ENCODE measurements at places on chromosomes 11 and 22. TPM values are rescaled to one million over a fixed set of nuclear protein-coding genes. Genes with fewer than 3 reads are reported as not detected.

- no peak for DNase-seq
These were observed 412.4 kb upstream of the CADM1 start for GRCh38 chr11:115916608-115917007.

The TUBA8 gene
- 2.2 TPM for total RNA-seq

- peak; percentile 26 for DNase-seq
These were observed at the start of gene LDLRAD3 for GRCh38 chr11:35943713-35944502. Gene LDLRAD3, plus strand, starts transcription at chr11:35944062. Its CDS starts 37 bp downstream, at chr11:35944099.

The FAM227A gene
- not detected for total RNA-seq

DNA sequence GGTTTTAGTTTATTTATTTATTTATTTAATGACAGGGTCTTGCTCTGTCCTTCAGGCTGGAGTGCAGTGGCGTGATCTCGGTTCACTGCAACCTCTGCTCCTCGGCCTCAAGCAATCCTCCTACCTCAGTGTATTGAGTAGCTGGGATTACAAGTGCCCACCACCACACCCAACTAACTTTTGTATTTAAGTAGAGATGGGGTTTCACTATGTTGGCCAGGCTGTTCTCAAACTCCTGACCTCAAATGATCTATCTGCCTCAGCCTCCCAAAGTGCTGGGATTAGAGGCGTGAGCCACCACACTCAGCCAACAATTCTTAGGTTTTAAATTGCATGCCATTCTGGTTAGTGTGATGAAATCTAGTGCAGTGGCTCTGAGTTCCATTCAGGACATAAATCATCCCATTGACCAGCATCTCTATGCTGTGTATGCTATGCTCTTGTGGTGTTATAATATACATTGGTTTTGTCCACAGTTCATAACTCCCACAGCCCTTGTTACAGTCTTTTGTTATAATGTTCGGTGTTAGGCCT is 28.5 kb downstream of the ZNF280B start:
- no peak for DNase-seq

The OTOG gene
- total RNA-seq = not detected

DNA sequence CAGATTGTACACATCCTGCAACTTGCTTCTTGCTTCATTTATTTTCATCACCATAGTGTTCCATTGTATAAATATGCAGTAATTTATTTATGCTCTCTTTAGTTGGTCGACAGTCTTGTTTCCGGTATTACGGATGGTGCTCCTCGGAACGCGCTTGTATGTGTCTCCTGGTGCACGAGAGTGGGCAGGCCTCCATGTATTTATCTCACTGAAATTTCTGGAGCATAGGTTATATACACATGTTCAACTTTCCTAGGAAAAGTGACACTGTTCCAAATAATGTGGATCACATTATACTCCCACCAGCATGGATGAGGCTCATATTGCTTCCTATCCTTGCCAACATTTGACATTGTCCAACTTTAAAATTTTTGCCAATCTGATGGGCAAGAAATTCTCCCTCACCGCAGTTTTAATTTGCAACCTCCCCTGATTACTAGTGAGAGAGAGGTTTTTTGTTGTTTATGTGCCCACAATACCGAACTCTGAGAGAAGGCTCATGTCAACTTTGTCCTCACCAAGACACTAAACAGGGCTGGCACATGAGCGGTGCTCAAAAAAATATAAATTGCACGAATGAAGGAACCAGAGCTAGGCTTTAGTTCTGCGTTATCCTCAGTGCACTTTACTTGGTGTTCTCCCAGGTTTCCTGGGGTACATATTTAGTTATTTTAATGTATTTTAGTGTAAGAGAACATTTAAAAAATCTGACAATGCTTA is 3.8 kb downstream of the CSNK2A3 start:
- DNase-seq = no peak

DNA sequence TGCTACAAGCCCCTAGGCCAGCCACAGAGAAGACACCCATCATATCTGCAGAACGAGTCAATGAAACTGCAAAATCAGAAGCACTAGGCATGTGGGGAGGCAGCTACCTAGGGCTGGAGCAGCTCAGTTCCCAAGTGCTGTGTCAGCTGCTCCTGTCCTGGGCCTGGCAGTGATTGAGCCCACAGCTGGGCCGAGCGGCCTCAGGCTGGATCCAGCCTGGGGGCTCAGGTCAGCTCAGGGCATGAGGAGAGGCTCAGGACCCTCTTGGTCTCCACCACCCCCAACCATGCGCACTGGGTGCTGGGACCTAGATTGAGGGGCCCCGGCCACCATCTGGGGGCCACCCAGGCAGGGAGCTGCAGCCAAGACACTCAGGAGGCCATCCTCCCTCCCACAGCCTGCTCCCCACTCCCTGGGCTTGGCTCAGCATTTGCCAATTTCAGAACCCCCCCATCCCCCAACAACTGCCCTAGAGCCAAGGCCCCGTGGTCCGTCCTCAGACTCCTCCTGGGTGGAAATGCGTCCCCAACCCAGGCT is 2.4 kb upstream of the TNNT3 start:
- DNase-seq = no peak

DNA sequence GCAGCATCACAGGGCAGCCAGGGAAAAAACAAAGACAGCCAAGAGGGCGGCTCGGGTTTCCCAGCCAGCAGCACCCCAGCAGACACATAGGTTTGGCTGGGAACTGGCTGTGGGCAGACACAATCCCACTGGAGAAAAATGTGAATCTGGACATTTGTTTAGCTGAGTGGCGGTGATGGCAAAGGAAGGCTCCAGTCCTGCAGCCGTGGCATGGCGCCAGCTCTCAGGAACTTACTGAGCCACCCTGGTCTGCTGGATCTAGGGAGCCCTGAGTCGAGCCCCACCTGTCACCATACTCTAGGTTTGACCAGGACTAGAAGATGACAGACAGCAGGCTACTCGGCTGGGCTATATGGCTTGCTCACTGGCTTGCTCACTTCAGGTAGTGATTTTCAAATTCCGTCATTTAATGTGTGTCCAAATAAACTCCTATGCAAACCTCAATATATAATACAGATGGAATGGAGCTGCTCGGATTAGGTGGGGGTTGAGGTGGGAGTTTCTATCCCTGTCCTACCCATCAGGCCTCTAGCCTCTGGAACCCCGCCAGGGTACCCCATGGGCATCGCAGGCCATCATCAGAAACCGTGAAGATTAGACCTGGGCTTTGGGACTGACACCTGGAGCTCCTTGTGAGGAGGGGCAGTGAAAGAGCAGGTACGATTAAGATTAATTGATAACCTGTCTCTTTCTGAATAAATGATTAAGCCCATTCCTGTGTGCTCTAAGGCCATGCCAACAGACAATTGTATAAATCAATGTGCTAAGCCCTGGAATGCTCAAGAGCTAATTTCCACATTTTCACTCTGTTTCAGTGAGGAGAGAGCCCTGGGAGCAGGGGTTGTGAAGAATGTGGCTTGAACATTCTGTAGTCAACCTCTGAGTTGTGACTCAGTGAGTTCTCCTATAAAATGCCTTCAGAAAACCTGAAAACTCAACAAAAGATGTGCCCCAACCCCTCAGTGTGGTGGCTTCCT is 42.5 kb downstream of the GALNT18 start:
- DNase-seq = no peak

DNA sequence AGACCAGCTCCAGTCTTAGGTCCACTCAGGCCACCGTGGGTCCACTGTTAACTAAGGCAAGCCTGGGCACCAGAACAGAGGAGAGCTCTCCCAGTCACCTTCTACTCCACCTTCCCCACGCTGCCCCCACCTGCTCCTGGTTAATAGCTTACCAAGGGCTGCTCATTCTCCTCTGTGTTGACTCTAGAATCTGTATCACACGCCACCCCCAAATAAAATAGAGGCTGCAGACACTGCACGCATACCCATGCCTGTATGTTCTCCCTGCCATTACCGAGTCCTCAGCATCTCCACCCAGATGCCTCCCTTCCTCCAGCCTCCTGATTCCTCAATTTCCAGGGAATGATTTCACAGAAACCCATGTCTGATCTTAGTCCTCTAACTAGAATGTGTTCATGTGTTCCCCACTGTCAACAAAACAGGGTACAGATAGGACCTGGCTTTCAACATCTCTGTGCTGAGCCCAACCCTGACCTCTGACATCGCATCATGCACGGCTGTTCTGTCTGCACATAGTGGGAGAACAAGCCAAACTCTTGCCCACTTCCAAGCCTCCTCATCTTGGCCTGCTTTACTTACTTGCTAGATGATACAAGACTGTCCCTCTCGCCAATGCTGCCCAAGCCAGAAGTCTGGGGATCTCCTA is 49.8 kb downstream of the SMCO4 start:
- no peak for DNase-seq

- DNase-seq = no peak
These were observed 3.7 kb downstream of the SMIM35 start for GRCh38 chr11:118082880-118083552.

The RNF214 gene
- total RNA-seq = 23.8 TPM

DNA sequence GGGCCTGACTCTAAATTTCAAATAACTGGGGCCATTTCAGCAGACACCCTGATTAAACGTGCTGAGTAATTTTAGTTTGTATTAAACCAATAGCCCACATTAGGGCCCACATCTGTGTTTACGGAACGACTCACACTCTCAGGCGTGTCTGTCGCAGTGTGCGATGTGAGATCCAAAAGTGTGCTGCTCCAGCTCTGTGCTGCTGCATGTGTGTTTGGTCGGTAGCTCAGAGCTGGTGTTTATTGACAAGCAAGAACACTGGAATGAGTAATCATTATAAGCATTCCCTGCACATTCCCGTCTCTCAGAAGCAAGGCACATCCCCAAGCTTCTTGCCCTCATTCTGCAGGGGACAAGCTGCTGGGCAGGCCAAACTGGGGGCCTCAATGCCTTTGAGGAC is 7.8 kb downstream of the OPCML start:
- DNase-seq = no peak

DNA sequence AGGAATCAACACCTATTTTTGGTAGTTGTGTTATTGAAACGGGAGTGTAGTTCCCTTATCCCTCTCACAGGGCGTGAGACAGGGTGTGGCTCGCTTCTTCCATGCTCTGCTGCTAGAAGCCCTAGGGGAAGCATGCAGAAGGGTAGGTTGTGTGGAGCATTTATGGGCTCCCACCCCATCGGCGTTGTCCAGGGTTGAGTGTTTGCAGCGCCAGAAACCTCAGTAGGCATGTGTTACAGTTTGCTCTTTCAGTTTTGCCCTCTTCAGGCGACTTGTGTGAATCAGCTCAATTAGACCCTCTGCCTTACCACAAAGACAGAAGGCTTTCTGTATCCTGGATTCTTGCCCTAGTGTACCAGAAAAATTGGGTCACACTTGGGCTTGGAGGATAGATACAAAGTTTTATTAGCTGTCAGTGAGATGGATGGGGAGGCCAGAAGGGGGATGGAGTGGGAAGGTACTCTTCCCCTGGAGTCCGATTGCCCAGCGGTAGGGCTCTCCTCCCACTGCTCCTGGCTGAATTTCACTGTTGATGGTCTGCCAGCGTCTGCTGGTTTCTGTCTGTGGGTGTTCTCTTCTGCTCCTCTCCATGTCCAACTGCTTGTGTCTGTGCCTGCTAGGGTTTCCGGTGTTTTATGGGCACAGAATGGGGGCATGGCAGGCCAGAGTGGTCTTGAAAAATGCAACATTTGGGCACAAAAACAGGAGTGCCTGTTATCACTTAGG is 358.3 kb upstream of the CTSC start:
- DNase-seq = no peak

- DNase-seq = no peak
These were observed 44.0 kb downstream of the GRAMD1B start for GRCh38 chr11:123473941-123474677.

GRCh38 chr22:20116376-20116950 is 559 bp downstream of the RANBP1 start:
- no peak for DNase-seq

- no peak for DNase-seq
These were observed 15.7 kb upstream of the NXPE4 start for GRCh38 chr11:114610984-114611944.

The FIBIN gene
- not detected for total RNA-seq

DNA sequence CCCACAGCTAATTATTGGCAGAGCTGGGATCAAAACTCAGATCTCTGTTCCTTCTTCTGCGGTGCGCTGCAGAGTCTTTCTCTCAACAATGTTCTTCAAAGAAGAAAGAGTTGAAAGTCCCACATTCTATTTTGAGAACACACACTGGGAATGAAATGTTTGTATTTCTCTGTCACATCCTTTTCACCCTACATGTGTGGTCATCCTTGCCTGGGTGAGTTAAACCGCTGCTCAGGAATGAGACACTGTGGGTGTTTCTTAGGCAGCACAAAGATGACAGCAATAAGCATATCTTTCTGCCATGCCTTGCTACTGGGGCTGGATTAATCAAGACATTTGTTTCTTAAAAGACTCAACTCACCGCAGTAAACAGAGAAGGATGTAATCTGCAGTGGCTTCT is 222.6 kb downstream of the LARGE1 start:
- no peak for DNase-seq

- DNase-seq = no peak
These were observed 128.9 kb downstream of the CCDC34 start for GRCh38 chr11:27234043-27234668.

The OVOL1 gene
- total RNA-seq = not detected

The AMOTL1 gene
- 4.0 TPM for total RNA-seq

DNA sequence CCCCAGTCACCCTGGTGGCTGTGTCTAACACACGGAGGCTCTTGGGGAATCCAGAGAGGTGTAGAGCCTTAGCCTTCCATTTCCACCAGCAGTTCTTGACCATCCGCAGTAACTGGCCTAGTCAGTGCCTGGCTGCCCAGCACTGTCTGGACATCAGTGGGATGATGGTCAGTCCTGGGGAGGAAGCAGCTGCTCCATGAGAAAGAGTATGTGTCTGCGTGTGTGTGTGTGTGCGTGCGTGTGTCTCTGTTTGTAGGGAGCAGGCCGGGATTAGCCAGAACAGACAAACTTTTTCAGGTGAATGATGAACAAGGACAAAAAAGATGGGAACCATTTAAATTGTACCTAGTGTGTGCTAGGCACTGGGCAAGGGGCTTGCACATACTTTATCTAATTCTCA is 109.3 kb upstream of the SYT13 start:
- DNase-seq = no peak

The RIC8A gene
- total RNA-seq = 124 TPM

- no peak for DNase-seq
These were observed 3.7 kb upstream of the MS4A10 start for GRCh38 chr11:60781286-60781980.

GRCh38 chr11:90344546-90344945 is 121.7 kb upstream of the CHORDC1 start:
- DNase-seq = no peak

DNA sequence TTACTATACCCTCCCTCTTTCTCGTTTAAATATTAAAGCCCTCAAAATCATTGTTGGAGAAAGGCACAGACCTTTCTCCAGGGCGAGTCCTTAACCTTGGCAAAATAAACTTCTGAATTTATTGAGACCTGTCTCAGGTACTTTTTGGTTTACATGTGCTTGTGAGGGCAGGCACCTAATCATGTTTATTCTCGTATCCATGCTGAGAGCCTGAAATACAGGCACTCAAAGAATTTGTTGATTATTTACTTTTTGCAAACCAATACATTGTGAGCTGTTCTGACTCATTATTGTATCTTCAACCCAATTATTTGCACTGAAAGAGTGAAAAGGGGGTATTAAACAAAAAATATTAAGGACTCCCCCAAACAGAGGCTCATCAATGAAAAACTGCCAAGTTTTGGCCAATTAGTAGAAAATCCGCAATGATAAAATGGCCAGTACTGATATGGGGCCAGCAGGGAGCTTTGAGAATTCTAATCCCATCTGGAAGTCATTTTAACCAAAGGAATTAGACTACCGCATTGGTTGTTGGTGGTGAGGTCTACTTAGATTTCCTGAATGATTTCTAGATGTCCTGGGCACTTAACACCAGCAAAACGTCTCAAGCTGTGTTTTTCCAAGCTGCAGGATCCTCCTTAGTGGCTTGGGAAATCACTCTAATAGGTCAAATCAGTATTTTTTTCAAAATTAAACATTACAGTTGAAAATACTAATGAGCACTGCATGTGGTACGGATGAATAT is 157.3 kb downstream of the SWAP70 start:
- no peak for DNase-seq

The PCNX3 gene
- total RNA-seq = 47.7 TPM

Measured in activated CD4-positive, alpha-beta T cell treated with anti-CD3 and anti-CD28 coated beads, Interleukin-2, amount 10 ng/mL, durations not matched to agents 7 days and 5 days (primary cell).